K562 (cell line): ENCODE measurements at places on chromosomes 1 and 21. TPM values are rescaled to one million over a fixed set of nuclear protein-coding genes. Genes with fewer than 3 reads are reported as not detected.

The GOLT1A gene
- not detected in 2 replicates for total RNA-seq

DNA sequence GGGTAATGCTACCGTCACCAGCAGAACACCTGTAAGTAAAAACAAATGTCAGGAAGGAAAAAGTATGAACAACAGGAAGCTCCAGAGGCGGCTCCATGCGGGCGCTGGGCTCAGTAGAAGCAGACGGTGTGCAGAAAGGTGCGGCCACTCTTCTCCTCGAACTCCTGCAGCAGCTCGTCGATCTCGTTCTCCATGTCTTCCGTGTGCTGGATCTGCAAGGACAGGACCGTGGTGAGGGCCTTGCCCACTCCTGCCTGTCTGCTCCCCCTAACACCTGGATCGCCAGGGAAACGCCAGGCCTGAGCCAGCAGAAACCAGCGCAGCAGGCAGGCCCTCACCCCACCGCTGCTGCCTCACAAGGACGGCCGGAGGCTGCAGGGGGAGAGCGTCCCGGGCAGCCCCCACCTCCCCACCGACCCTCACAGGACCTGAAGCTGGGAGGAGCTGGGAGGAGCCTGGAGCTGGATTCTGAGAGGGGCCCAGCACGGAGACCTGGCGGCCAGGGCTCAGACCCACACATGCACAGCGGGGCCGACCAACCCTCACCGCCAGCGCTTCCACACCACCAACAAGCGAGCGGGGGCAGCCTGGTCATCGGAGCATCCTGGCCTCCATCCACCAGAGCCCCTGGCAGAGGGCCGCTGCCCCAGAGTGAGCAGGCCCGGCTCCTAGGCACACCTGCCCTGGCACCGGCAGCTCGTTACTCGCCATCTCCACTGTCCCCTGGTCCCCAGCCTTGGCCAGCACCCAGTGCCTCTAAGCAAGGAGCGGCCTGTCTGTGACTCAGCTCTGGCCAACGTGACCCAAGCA lies 1.7 kb upstream of the TMEM240 start:
- peaks cover 37% of the 10 kb centered on the region for H3K4me1 ChIP-seq
- H3K27me3 ChIP-seq, result no peaks in the 10 kb centered on the region
- no peak overlapping the region for H3K4me3 ChIP-seq
- no peak for DNase-seq

- no peak overlapping the region for H3K4me3 ChIP-seq
- H3K27ac ChIP-seq, result peak overlapping the region; percentile 57; the same call in 1 of the 3 replicates
- H3K36me3 ChIP-seq, result no peaks in the 10 kb centered on the region
Measured at GRCh38 chr1:101198842-101199636, 37.8 kb upstream of the S1PR1 start.

GRCh38 chr1:186497651-186498050 lies 36.7 kb upstream of the PDC start:
- no peaks in the 10 kb centered on the region for H3K27me3 ChIP-seq
- H3K27ac ChIP-seq, result no peak overlapping the region
- H3K4me3 ChIP-seq, result no peak overlapping the region

GRCh38 chr1:30325085-30325935 lies 398.1 kb downstream of the MATN1 start:
- no peak overlapping the region for H3K27ac ChIP-seq
- H3K36me3 ChIP-seq, result no peaks in the 10 kb centered on the region
- no peaks in the 10 kb centered on the region for H3K4me1 ChIP-seq
